HFFc6 (cell line): ENCODE measurements at places on chromosomes 7 and 10. TPM values are rescaled to one million over a fixed set of nuclear protein-coding genes. Genes with fewer than 3 reads are reported as not detected.

GRCh38 chr7:27200761-27201579, 1.1 kb upstream of the HOXA13 start:
- DNase-seq, result no peak

GRCh38 chr7:20170633-20171032, 46.6 kb downstream of the MACC1 start:
- DNase-seq, result no peak

- DNase-seq, result peak; percentile 44
These were observed 14.4 kb downstream of the SCIN start for GRCh38 chr7:12584930-12585329.

DNA sequence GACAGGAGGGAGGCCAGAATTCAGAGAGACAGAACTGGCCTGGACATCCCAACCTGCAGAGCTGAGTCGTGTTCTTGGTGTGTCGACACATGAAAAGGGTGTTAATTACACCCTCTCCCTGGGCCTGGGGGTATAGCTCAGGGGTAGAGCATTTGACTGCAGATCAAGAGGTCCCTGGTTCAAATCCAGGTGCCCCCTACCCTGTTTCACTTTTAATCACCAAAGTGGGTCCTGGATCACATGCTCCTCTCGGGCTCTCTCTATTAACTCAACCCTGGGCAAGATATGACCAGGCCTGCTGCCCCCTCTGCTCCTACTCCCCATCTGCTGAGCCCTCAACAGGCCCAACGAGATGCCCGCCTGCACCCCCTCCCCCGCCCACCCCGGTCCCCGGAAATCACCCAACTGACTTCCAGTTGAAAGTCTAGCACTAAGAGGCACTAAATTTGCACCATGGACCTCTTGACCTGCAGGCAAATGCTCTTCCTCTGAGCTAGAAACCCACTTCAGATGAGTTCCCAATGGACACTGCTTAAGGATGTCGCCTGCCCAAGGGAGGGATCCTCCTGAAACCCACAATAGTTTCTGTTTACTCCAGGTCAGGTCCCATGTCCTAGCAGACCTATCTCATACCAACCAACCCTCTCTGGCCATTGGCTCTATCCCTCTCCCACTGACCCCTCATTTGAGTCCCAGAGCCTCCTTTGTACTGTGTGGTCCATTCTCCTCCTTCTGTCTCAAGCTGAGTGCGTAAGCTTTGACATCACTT, 137.6 kb downstream of the ZNF467 start:
- DNase-seq, result no peak

- peak; percentile 49 for DNase-seq
These were observed 20.6 kb downstream of the HYAL4 start for GRCh38 chr7:123865517-123866117.

DNA sequence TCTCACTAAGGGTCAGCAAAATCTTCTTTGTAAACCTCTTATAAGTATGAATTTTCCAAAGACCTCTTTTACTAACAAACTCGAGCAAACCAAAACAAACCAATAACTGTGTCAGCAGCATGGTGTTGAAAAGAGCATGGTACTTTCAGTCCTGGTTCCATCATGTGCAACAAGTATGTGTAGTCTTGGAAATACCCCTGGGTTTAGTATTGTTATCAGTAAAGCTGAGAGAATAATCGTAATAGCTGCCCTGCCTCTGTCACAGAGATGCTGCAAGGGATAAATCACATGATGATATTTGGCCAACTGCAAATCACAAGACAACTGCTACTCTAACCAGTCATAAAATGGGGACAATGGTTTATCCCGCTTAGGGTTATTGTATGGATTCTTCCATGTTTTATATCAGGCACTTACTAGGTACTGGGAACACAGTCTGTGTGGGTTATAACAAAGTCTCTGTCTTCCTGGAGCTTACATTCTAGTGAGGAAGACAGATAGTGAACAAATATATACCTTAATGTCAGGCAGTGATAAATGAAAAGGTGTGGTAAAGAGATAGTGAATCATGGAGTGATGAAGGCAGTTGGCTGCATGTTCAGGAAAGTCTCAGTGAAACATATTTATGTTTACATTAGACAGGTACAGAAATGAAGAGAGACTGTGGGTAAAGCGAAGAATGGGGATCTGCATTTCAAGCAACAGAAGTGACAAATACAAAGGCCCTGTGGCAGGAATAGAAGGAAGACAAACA, 60.5 kb upstream of the C10orf90 start:
- DNase-seq, result no peak

DNA sequence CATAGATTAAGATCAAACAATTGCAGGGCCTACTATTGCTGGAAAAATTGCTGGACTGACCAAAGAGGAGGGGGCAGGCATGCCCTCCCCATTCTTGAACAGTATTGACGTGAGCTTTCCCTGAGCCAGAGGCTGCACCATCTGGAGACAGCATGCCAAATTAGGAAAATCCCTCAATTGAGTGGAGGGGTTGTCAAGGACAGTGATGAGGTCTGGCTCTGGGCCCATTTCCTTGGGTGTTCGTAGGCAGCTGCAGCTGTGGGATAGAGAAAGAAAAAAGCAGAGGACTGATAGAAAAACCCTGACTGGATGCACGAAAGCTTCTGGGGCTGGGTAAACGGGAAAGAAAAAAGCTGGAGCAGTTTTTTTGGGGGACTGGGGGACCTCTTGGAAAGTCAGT, 22.8 kb upstream of the ORC5 start:
- no peak for DNase-seq

GARS1 gene
- total RNA-seq, result 257 to 305 TPM (median 300 TPM) in 3 replicates
